ENCODE measurements at places on chromosomes 2 and 18.

- no peak for DNase-seq
Measured at GRCh38 chr2:69073928-69074570, 61.1 kb downstream of the ANTXR1 start.

- DNase-seq = no peak
Measured at GRCh38 chr2:858646-859045, 92.0 kb upstream of the SNTG2 start.

GRCh38 chr2:65340898-65341681 is 91.3 kb downstream of the SPRED2 start:
- no peak for DNase-seq

- DNase-seq = no peak
Measured at GRCh38 chr2:216194013-216194412, 84.9 kb downstream of the XRCC5 start.

DNA sequence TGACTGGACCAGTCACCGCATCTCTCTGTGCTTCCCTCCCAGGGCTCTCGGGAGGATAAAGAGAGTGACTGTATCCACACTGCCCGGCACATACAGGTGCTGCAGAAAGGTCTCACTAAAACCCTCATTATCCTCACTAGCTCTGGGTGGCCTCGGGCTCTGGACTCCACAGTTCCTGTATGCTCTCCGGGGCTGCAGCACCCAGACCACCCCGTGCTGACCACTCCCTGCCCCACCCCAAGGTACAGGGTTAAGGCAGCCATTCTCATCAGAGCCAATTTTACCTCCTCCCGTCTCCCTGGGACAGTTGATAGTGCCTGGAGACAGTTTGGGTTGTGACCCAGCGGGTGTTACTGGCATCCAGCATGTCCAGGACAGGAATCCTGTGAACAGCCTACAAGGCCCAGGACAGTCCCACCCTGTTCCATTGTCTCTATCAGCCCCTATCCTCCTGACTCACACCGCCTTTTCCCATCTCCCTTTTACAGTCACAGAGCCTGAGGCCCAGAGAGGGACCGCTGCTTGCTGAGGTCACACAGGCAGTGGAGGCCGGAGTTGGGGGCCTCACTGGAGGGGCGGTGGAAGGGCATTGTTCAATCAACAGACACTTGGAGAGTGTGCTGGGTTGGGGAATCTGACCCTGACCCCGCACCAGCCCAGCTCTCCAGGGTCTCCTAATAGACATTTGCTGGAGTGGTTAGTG is 1.7 kb downstream of the ZAP70 start:
- DNase-seq = no peak

DNA sequence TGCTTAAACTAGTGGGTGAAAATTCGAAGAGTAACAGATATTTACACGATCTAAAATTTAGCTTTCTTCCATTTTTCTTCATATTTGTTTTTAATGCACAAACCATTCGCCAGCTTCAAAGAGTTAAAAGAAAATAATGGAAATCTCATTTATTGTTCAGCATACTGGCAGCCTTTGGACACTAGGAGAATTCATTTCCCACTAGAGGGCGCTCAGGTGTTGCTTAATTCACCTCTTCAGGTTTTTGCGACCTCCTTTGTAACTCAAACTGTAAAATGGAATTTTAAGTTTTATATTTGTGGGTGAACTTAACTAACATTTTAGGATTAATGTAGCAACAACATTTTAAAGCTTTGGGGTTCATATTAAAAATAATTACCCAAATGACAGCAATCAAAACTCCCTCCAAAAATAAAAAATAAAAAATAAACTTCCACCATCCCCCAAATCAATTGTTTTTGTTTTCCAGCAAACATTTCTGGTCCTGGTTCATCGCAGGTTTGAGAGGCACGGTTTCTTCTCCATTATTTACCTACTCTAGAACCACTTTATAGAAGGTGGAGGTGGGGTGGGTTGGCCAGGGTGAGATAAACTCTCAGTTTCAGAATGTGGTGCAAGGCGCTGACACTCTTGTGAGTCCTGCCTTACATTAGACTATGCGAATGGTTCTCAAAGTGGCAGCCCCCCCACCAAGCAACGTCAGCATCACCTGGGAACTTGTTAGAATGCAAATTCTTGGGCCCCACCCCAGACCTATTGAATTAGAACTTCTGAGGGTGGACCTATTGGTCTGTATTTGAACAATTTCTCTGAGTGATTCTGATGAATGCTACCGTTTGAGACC is 24.7 kb upstream of the PNPT1 start:
- DNase-seq = peak; percentile 79

DNA sequence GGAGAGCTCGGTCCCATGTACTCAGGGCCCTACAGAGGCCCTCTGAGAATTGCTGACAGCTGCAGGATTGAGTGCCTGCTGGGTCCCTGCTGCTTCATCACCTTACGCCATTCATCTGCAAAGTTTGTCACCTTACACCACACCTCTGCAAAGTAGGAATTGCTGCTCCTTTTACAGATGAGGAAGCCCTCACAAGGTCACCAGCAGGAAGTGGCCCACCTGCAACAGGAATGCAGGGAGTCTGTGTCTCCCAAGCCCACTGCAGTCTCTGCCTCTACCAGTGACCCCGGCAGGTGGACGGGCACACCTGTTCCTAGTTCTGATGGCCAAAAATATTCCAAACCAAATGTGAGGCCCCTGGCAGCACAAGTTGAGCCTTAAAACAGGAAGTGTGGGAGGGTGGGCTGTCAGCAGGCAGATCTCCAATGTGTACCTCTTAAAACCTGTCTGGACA is 441.4 kb downstream of the NBAS start:
- DNase-seq = no peak

- DNase-seq = no peak
Measured at GRCh38 chr2:178877874-178878273, 70.7 kb upstream of the TTN start.

DNA sequence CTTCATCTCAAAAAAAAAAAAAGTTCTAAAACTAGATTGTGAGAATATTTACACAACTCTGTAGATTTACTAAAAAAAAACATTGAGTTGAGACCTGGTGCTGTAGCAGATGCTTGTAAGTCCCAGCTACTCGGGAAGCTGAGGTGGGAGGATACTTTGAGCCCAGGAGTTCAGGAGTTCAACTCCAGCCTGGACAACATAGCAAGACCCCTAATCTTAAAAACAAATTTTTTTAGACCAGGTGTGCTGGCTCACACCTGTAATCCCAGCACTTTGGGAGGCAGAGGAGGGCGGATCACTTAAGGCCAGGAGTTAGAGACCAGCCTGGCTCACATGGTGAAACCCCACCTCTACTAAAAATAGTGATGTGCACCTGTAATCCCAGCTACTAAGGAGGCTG is 108.9 kb downstream of the MEMO1 start:
- DNase-seq = no peak

DNA sequence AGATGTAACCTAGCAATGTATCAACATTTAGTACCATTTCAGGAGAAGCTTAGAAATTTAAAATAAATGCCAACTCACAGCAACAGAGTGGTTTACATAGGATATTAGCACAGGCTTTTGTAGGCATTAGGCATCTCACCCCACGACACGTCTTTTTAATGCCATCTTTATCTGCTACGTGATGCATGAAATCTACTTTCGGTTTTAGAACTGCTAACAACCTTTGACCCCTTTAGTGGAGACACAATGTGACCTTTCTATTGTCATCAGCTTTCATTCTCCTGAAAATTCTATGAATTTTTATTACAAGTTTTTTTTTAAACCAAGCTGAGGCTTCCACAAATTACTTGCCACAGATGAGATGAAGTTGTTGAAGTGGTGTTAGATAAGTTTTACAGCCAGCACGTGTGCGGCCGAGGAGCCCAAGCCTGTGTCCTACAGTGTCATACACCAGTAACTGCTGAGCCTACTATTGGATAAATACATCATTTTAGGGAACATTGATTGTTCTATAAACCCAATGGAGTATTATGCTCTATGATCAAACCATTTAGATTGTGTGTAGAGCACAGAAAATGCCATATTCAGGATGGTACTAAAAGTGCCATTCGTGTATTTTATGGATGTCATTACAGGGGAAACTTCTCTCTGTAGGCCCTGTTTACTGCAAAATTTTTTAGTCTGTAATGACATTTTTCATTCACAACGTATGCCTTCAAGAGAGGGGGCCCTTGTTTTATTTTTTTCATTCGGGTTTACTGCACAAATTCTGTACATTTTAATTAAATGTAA is 151.6 kb downstream of the PTGR3 start:
- DNase-seq = no peak

DNA sequence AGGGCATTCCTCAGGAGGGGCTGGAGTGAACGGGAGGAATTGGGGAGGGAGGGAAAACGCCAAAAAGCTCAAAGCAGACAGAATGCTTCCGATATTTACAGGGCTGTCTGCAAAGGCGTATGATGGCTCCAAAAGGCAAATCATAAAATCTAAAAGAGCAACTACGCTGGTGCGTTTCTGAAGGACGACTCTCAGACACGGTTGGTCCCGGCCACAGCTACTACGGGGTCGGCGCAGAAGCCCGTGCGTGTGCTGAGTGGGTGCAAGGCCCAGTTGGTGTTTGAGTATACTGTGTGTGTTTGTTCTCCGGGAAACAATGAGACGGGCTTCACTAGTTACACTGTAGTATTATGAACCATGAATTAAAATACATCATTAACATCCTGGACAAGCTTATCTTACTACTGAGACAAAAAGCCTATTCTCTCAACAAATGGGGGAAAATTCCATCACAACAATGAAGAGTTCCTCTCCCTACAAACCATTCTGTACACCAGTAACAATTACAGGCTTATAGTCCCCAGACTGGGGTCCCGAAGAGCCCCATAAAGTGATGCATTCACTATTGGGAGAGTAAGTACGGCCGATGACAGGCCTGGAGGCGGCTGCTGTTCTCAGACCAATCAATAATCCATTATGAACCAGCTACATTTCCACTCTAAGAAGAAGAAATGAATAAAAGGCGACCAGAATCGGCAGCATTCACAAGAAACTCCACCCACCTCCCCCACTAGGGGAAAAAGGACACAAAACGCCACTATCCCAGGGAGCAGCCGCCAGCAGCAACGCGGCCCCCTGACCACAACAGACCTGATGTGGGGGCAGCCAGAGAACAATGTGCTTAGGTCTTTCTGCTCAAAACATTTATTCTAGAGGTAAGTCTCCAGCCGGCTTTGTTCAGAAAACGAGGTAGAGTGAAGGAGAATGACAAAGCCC is 43.4 kb downstream of the ZNF516 start:
- DNase-seq = peak; percentile 61

GRCh38 chr2:206836722-206837121 is 71.3 kb downstream of the FASTKD2 start:
- no peak for DNase-seq

DNA sequence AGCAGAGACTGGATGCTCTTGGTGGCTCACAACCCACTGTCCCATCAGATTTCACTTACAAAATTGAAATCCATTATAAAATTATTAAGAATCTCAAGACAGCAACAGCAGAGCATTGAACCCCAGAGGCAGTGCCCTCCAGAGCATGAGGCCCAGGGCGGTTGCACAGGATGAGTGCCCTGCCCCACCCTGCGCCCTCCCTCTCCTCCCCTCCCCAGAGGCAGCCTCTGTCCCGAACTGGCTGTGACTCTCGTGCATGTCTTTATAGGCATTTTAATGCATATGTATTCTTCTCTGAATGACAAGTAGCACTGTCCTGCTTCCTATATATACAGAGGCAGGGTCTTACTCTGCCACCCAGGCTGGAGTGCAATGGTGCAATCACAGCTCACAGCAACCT is 10.4 kb downstream of the MFSD2B start:
- DNase-seq = no peak

- DNase-seq = no peak
Measured at GRCh38 chr2:148451046-148451445, 193.5 kb upstream of the EPC2 start.

- DNase-seq = no peak
Measured at GRCh38 chr2:58120626-58121229, 74.1 kb downstream of the VRK2 start.

DNA sequence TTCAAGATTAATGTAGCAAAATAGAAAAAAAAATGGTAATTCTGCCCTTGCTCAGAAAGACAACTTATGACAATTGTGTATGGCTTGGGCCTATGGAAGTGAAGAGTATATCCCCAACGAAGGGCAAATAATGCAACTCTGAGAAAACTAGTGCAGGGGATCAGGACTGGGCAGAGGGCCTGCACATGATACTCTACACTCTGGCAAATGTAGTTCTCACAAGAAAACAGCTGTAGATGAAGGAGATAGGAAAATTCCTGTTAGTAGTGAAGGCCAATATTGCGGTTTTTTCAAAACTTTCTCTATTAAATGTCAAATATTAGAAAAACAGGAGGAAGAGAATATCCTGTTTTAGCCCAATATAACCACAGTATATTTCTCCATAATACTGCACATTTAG is 77.8 kb downstream of the SCN9A start:
- no peak for DNase-seq

GRCh38 chr2:71807581-71808451 is 339.8 kb downstream of the CYP26B1 start:
- peak; percentile 68 for DNase-seq

GRCh38 chr18:12282442-12283039 is 25.5 kb upstream of the TUBB6 start:
- no peak for DNase-seq

GRCh38 chr2:100053087-100053885 is 89.1 kb downstream of the AFF3 start:
- DNase-seq = no peak

- no peak for DNase-seq
Measured at GRCh38 chr18:35514752-35515459, 17.1 kb upstream of the INO80C start.

DNA sequence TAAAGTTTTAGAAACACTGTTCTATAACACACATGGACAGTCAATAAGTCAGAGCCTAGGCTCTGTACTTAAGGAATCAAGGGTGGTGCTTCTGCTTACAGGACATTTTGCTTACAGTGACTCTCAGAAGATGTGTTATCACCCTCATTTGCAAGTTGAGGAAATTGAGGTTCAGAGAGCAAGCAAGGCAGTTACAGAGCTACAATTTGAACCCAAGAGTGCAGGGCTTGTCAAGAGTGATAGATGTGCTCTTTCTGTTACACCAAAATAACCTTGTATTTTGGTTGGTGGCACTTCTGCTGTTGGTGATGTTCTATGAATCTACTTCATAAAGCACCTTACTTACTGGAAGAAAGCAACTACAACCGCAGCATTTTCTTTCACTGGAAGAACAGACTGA is 170.2 kb downstream of the THADA start:
- DNase-seq = no peak

GRCh38 chr2:205473791-205474190 is 208.5 kb upstream of the NRP2 start:
- no peak for DNase-seq

GRCh38 chr18:63905361-63905760 is 2.4 kb upstream of the SERPINB10 start:
- DNase-seq = no peak

- DNase-seq = no peak
Measured at GRCh38 chr2:215358891-215359575, 47.2 kb downstream of the ATIC start.

GRCh38 chr2:224861266-224861665 is 145.1 kb upstream of the CCDC195 start:
- DNase-seq = no peak
